Spleen (tissue), 13 donors: ENCODE measurements at places on chromosomes 1 and 21. TPM values are rescaled to one million over a fixed set of nuclear protein-coding genes. Genes with fewer than 3 reads are reported as not detected.
A peak's percentile ranks its signal among the peaks of the same experiment; 100 is the strongest.

The TFF3 gene
- 78.7 TPM for total RNA-seq

The COA7 gene
- total RNA-seq, result 8.8 TPM

- peak; percentile 27 for DNase-seq
Observed at GRCh38 chr1:199982606-199983005, 44.9 kb upstream of the NR5A2 start.

DNA sequence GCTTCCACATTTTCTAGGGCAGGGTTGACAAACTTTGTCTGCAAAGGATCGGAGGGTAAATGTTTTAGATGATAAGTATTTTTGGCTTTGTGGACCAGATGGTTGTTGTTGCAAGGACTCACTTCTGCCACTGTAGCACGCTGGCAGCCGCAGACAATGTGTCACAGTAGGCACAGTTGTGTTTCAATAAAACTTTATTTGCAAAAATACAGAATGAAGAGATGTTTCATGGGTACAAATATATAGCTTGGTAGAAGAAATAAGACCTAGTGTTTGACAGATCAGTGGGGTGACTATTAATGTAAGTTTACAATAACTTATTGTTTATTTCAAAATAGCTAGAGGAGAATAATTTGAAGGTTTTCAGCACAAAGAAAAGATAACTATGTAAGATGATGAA, 127.8 kb downstream of the GRIK3 start:
- peak; percentile 38 for DNase-seq

The B3GALT5 gene
- total RNA-seq, result 0.29 TPM

DNA sequence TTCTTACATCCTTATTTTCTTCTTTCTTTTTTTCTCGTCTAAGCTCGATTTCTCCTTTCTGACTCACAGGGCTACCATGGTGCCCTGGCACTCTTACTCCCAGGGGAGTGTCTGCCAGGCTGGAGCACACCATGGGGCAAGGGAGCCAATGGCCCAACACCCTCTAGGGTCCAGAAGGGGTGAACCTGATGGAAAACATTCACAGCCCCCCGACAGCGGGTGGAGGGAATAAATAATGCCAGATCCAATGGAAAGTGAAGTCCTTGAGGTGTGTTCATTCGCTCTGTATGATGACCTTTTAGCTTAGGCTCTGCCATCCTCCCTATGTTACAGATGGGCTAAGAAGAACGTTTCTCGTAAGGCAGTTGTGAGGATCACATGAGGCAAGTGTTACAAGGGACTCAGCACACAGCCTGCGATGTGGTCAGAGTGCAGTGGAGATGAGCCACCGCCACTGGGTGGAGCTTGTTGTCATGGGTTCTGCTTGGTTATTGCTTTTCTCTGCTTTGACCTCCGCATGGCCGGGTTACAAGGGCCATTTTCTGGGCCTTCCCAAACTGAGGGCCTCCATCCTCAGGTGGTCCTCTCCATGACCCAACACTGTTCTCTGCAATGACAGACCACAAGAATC, 3.5 kb upstream of the FCMR start:
- DNase-seq, result peak; percentile 91

The PLPPR5 gene
- total RNA-seq, result not detected

The SFN gene
- total RNA-seq, result not detected

GRCh38 chr1:231160895-231161666, 777 bp upstream of the TRIM67 start:
- no peak for DNase-seq

DNA sequence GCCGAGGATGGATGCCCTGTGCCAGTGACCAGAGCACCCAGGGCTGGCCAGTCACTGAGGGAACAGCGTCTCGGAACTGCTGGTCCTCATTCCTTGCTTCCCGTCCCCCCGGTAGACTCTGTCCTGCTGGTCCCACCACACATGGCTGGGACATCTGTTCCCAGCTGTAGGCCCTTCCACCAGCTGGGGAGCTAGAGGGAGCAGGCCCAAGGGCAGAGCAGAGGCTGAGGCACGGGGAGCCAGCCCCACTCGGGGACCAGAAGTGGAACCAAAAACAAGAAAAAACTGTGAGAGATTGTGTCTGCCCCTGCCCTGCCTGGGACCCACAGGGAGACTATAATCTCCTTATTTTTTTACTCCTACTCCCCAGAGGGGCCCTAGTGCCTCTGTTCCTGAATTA, 23.8 kb downstream of the ATP8B2 start:
- no peak for DNase-seq

The FUCA1 gene
- 78.8 TPM for total RNA-seq

- peak; percentile 17 for DNase-seq
Observed at GRCh38 chr1:1827089-1827848, 49.0 kb upstream of the NADK start.

The LRRC71 gene
- total RNA-seq, result not detected

GRCh38 chr1:183550915-183551314, 39.3 kb downstream of the NCF2 start:
- DNase-seq, result peak; percentile 51

The TNFRSF4 gene
- total RNA-seq, result 6.6 TPM

The ASCL5 gene
- 0.85 TPM for total RNA-seq

The BSND gene
- not detected for total RNA-seq

DNA sequence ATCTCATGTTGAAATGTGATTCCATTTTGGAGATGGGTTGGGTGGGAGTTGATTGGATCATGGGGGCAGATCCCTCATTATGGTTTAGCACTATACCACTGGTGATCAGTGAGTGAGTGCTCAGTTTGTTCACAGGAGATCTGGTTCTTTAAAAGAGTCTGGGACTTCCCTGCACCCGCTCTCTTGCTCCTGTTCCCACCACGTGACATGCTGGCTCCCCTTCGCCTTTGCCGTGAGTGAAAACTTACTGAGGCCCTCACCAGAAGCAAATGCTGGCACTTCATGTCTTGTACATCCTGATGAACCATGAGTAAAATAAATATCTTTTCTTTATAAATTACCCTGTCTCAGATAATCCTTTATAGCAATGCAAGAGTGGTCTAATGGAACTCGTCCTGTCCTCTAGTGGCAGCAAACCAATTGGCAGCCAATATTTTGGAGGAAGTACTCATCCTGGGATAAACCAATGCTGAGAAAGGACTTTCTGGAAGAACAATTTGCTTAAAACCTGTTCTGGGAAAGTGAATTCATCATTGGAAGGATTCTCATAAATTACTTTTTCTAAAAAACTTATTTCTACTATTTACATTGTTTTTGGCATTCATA, 27.8 kb upstream of the CYP4A11 start:
- DNase-seq, result no peak

GRCh38 chr1:43229826-43230780, 39.7 kb upstream of the TMEM125 start:
- DNase-seq, result no peak

DNA sequence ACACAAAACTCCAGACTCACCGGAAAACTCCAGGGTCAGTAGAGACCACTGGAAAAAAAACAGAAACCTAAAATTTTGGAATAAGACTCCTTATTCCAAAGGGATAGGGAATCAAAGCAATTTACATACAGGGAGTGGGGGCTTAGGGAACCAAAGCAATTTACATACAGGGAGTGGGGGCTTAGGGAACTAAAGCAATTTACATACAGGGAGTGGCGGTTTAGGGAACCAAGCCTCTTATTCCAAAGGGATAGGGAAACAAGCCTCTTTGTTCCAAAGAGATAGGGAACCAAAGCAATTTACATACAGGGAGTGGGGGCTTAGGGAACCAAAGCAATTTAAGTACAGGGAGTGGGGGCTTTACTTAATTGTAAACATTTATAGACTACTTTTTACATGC, 28.4 kb upstream of the TTLL7 start:
- DNase-seq, result no peak

- no peak for DNase-seq
Observed at GRCh38 chr1:235911876-235912275, 45.2 kb upstream of the LYST start.

- DNase-seq, result no peak
Observed at GRCh38 chr1:227038401-227038800, 98.3 kb downstream of the COQ8A start.

The LCK gene
- 45.9 TPM for total RNA-seq

The TIPRL gene
- total RNA-seq, result 22.5 TPM

The SYTL1 gene
- total RNA-seq, result 67.5 TPM

DNA sequence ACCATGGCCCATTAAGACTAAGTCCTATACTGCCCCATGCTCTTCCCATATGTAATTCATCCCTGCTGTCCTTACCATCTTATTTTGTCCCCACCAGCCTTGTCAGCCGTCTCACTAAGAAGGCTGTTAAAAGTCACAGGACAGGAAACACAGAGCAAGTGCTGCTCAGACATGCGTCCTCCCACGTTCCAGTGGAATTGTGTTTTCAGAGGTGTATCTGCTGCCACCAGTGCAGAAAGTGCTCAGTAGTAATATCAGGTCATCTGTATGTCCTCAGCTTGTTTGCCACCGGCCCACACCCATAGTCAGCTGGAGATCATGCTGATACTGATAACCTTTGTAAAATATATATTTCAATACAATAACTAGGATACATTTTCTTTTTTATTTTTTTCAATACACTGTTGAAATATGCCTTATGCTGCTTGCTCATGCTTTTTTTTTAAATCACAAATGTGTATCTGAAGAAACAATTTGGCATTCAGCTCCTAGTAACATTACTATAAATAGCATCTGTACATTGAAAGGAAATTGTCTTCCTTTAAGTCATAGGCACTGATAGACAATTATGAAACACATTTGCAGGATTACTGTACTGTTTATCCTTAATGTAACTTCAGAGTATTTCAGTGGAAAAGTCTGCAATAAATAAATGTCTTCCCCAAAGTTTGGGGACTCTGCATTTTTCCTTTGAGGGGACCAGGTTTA, 156.9 kb downstream of the EDEM3 start:
- no peak for DNase-seq

The TNFRSF9 gene
- 2.8 TPM for total RNA-seq

GRCh38 chr21:43778469-43779335, 2.6 kb upstream of the CSTB start:
- peak; percentile 68 for DNase-seq

DNA sequence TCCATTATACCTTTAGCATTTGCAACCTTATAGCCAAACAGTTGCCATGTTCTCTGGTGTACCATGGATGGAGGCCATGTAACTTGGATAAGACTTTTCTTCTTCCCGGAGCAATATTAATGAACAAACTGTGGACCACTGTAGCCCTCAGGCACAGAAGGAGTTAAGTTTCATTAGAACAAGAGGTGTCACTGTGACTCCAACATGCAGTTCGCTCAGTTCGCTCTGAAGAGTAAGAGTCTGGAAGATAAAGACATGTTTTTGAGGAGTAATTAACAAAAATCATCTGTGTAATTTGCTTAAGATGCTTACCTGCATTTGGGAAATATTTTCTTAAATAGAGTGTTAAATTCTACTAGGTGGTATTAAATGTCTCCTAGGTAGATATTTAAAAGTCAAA, 4.1 kb downstream of the KIF26B start:
- DNase-seq, result no peak

The EDN2 gene
- total RNA-seq, result not detected

DNA sequence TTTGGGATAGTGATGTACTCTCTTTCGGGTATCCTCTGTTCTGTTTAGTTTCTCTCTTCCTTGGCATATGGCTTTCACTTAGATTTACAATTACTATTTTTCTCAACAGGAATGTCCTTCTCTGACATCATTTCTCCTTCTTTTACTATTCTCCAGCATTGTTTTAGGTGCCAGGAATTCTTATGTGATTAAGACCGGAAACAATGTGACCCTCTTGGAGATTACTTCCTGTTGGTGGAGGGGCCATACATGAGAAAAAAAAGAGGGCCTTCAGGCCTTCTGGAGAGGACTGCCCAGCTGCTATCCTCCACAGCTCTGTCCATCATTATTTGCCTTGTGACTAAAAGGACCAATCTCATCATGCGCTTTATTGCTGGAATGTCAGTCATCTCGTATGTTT, 50.4 kb upstream of the ADAMTS5 start:
- DNase-seq, result no peak

GRCh38 chr1:84286071-84286470, 15.4 kb upstream of the SAMD13 start:
- DNase-seq, result no peak

The TRIM17 gene
- 5.4 TPM for total RNA-seq

DNA sequence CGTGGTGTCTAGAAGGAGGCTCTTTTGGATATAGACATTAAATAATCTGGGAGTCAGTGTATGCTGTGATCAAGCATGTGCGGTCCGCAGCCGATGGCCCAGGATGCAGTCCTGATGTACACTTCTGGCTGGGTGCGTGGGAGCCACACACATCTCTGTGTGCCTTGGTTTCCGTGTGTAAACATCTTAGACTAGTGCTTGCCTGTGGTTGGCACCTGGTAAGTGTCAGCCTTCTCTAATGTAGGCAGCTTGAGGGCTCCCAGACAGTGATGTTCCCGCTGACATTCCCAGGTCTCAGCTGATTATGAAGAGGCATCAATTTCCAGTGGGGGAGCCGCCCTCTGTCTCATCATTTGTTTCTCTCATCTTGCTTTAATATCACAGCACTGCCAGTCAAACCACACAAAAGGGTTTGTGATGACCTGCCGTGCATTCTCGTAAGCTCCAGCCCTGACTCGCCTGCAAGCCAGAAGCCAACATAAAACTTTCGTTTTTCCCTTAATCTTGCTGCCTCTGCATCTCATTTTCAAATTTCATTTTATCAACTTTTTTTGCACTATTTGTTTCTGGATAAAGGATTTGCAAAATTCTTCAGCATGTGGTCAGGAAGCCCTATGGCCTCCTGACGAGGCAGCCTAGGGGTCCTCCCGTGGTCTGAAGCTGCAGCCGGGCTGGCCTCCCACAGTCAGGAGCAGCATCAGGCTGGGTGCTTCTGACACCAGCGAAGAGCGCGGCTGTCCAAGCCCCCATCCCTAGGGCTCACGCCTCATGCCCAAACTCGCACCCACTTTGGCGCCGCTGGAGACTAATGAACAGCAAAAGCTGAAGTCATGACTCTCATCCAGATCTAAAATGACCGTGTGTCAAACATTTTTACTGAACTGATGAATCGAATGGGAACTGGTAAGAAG, 28.1 kb downstream of the PDE9A start:
- peak; percentile 54 for DNase-seq

The MYBPH gene
- 0.83 TPM for total RNA-seq

DNA sequence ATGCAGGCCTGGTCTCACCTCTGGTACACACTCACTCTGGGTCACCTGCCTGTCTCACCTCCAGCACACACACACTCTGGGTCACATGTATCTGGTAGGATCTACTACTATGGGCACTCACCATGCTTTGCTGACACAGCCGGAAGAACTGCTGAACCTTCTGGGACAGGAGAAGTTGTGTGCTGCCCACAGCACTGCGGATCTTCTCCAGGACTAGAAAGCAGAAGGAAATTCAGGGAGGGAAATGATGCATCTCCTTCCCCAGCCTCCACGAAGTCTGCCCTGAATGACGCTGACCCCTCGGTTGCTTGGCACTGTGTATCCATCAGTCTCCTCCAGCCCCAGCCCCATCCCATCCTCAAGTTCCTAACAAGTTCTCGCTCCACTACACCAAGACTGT, 7.9 kb upstream of the SMIM12 start:
- DNase-seq, result no peak

GRCh38 chr1:183590244-183591191, at the start of gene NCF2:
NCF2 (minus strand) TSS chr1:183590459; CDS start chr1:183590329, 130 bp downstream.
- peak; percentile 83 for DNase-seq

DNA sequence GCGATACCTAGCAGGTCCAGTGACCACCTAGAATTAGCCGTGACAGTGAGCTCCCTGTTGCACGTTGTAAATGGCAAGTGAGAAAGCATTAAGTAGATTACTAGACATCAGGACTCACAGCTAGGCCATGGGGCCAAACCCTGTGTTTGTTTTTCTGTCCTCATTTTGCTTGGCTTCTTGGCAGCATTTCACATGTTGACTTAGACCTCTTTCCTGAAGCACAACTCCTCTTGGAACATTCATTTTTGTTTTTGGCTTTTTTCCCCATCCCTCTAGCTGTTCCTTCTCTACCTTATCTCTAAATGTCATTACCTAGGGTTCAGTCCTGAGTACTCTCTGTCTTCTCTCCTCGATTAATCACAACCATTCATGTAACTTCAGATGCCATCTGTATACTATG, 16.9 kb upstream of the PTPN14 start:
- DNase-seq, result no peak

The P3H1 gene
- total RNA-seq, result 38.4 TPM

The TDRD5 gene
- not detected for total RNA-seq
